Stimulated activated CD8-positive, alpha-beta memory T cell treated with anti-CD3 and anti-CD28 coated beads, Interleukin-4, amount 100 ng/mL, for 1 hour (primary cell): ENCODE measurements at places on chromosomes 16 and 17.

DNA sequence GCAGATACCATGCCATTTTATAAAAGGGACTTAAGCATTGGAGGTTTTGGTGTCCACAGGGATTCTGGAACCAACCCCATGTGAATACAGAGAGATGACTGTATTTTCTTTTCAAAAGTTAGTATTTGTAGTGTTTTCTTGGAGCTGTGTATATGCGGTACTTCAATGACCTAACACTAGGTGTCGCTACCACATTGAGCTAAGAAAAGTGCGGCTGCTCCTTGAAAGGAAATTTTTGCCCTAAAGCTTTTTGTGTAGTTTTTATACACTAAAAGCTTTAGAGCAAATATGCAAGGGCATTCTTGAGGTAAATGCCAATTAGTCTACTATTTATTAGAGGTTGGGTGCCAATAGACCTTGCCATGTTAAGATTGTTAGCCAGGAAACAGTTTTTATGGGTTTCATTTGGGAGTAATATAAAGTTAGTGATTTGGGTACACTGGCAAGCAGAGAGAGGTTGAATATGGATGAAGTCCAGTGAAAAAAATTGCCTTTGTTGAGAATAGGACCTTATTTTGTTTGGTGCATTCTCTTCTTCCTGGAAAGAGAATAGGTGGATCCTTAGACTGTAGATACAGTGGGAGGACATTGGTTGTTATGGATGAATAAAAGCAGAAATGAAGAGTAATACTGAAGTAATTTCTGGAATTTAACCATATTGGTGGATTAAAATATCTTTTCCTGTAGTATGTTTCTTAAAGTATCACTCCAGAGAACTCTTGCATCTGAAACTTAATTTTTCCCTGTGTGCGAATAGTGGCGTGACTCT lies 43.3 kb downstream of the BCAS3 start:
- no peak for DNase-seq

GRCh38 chr17:32692179-32692578 lies 184.7 kb downstream of the MYO1D start:
- no peak for DNase-seq

DNA sequence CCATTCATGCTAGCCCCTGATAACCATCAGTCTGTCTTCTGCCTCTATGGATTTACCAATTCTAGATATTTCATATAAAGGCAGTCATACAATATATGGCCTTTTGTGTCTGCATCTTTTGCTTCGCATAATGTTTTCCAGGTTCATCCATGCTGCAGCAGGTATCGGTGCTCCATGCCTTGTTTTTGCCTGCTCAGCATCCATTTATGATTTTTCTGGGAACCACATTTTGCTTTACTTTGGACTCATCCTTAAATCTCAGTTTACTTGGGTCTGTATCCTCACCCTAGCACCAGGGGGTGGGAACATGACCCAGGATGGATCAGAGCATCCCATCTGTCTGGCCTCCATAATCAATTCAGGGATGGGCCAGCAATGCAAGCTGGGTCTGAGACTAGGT lies 325.7 kb downstream of the XYLT1 start:
- DNase-seq, result no peak

DNA sequence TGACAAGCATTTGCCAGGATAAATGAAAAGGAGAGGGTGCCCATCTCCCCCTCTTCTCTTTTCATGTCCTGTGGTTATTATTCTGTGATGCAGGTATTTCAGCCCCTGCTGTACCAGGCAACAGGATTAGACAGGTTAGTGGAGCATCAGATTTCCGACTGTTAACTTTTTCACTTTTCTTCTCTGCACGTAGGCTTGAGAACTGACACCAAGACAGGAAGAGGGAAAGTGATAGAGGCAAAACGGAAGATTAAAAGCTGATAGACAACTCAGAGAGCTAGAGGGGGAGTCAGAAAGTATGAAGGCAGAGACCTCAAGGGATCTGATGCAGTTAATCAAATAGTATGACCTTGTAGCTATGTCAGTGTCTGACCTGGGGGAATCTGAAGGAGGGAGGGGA lies 132.8 kb downstream of the SOX9 start:
- no peak for DNase-seq

GRCh38 chr16:24291932-24292331 lies 35.8 kb downstream of the CACNG3 start:
- DNase-seq, result no peak

DNA sequence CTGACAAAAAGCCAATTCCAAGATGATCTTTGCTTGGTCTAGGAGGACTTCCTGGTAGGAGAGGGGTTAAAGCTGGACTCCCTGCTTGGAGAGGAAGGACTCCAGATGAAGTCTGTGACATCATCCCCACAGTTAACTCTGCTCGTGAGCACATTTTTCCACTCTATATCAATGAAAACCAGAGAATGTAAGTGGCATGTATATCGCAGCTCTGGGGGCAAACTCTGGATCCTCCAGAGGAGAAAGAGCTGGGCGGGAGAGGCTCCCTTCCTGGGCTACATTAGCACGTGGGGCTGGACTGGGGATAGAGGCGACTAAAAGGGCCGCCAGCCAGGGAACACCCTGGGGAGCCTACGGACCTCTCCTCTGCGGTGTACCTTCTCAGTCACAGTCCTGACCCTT lies 34.1 kb downstream of the HIC1 start:
- no peak for DNase-seq
